ENCODE measurements at places on chromosomes 3 and 15.

DNA sequence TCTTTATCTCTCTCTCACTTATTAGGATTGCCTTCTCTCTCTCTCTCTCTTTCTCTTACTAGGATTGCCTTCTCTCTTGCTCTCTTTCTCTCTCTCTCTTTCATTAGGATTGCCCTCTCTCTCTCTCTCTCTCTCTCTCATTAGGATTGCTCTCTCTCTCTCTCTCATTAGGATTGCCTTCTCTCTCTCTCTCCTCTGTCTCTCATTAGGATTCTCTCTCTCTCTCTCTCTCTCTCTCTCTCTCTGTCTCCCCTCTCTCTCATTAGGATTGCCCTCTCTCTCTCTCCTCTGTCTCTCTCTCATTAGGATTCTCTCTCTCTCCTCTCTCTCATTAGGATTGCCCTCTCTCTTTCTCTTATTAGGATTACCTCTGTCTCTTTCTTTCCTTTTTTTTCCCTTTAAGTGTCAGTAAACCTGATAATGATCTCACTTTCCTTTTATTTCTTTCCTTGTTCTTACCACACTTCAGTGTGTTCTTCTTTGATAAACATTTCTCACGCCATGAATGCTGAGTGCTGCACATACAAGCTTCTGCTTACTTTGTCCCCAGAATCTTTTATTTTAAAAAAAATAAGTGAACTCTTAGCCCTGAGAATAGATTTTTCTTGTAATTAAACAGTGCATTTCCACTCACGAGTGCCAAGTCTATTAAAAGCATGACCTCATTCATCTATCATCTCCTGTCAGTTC is 243.4 kb upstream of the TBC1D5 start:
- no peak for DNase-seq

GRCh38 chr15:71005895-71006294 is 109.4 kb upstream of the THSD4 start:
- no peak for DNase-seq

DNA sequence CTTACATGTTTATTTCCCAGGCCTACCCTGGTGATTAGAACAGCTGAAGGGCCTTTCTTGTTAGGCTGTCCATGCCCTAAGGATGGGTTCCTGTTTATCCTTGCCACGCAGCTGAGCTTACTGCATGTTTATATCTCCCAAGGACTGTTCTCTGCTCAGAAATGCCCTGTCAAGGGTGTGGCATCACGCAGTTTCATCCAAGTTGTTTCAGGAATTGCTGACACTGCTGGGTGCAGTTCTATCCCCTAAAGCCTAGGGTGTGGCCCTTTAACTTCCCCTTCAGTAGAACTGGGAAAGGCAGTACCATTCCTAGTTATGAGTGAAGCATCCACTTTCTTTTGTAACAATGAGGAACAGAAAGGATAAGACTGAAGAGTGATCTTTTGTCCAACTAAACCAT is 5.0 kb downstream of the ELL3 start:
- DNase-seq: no peak

GRCh38 chr15:78675617-78676360 is 34.8 kb upstream of the CHRNB4 start:
- DNase-seq: no peak

DNA sequence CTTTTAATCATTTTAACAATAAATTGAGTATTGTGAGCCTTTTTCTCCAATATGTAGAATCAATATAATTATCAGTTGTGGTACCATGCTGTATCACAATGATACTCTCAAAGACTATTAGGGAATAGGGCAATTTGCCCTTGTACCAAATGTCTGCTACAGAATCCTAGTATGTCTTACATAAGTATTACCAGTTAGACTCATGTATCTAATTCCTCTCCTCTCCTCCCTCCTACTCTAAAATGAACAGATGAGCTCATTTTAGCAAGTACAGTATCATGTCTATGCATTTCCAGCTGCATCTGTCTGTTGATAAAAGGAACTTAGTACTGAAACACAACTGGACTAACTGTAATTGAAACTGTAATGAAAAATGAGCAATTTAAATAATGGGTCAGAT is 124.3 kb upstream of the ATP11B start:
- DNase-seq: no peak

DNA sequence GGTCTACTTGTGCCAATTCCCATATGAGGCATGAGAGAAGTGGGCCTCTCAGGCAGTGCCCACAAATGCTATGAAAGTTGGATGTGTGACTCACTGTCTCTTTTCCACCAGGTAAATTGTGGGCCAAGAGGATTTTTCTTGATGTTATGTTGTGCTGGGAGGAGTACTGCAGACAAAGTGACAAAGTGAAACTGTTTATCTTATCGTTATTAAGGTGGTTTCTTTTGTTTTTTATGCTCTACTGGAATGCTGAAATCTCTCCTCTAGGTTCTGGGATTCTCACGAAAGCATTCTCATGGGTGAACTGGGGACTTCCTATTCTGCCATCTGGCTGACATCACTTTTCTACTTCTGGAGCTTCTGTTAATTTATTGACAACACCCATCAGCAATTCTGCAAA is 919.6 kb upstream of the EPHA6 start:
- no peak for DNase-seq

- DNase-seq: no peak
Measured at GRCh38 chr15:64197425-64197824, 34.6 kb upstream of the PPIB start.

GRCh38 chr15:71109905-71110304 is 5.4 kb upstream of the THSD4 start:
- no peak for DNase-seq

DNA sequence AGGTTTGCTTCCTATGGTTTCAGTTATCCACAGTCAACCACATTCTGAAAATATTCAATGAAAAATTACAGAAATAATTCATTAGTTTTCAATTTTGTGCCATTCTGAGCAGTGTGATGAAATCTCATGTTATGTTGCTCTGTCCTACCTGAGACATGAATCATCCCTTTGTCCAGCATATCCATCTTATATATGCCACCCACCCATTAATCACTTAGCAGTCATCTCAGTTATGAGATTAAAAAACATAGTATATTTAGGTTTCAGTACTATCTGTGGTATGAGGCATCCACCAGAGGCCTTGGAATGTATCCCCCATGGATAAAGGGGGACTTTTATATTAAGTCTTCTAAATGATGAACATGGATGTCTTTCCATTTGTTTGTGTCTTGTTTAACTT is 64.7 kb upstream of the PROK2 start:
- no peak for DNase-seq

GRCh38 chr3:152842413-152842812 is 7.5 kb downstream of the P2RY1 start:
- no peak for DNase-seq

- no peak for DNase-seq
Measured at GRCh38 chr3:18445401-18446148, 20.4 kb upstream of the SATB1 start.

DNA sequence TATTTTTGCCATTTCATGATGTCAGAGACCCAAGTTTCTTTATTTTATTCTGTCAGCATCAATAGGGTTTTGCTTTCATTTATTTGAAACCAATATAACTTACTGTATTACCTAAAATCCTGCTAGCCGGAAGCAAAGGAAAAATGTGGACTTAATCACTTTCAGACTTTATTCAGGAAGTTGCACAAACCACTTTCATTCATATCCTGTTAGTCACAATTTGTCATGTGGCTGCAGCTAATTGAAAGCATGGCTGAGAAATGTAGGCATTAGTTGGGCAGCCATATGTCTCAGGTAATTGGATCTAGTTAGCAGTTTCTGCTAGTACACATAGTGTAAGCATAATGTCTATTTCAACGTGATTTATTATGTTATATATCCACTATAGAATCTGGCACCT is 462.3 kb upstream of the SGO1 start:
- DNase-seq: no peak

GRCh38 chr3:142628801-142629200 is 32.6 kb downstream of the PLS1 start:
- no peak for DNase-seq

- no peak for DNase-seq
Measured at GRCh38 chr3:69864766-69865165, 125.5 kb downstream of the MITF start.

DNA sequence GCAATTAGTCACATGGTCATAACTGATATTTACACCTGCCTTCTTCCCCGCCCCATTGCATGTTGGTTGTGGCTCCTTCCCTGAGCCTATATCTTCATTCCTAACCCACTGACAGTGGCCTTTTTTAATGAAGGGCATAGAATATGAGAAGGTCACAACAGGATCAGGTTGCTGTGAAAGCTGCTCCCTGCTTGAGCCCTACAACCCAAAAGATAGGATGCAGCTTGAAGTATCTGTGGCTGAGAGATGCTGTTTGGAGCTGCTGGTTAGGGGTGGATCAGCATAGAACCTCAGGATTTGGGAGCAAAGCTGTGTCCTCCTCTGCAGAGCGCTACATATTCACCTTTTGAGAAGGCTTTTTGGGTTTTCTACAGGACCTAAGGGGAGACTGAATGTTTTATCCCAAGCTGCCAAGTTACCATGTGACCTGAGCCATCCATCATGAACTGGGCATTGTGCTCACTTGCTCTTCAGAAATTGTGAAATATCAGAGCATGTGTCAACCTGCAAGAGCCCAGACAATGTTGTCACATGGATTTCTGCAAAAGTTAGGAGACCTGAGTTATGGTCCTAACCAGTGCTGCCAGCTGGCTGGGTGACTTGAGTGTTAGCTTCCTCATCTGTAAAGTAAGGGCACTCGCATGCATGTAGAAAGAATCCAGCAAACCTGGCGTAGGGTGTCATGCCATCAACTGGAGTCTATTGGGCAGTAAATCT is 49.8 kb upstream of the ARL8B start:
- peak; percentile 31 for DNase-seq

DNA sequence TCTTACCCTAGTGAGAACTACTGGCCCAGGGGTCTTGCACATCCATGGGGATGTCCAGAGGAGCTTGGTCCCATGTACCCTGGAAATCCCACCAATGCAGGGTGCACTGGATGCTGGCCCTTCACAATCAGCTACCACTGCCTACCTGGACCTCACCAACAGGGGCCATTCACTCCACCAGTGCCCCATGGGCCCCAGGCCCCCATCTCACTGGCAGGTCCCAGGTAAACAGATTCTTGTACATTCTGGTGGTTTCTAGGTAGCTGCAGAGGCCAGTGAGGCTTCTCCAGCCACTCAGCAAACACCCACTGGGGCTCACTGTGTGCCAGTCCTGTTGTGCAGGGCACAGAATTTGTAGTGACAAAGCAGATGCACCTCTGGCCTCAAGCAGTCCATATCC is 24.9 kb downstream of the RAB6B start:
- no peak for DNase-seq

GRCh38 chr15:77659350-77660321 is 26.9 kb upstream of the LINGO1 start:
- DNase-seq: peak; percentile 2

- peak; percentile 74 for DNase-seq
Measured at GRCh38 chr15:95259513-95259912, 1028.2 kb downstream of the MCTP2 start.

DNA sequence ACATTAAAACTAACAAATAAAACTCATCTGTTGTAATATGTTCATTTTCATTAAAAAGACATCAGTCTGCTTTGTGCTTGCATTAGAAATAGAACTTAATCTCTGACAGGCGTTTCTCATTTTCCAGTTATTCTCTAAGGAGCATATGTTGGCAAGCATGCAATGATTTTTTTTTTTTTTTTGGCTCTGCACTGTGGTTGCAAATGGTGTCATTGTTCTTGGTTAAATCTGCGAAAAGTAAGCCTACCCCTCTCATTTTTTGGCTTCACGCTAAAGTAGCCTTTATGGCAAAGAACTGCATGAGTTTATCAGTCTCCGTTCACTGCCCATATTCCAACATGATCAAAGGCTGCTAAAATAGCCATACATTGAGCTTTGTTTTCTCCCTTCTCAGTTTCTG is 403.2 kb downstream of the MECOM start:
- DNase-seq: no peak

DNA sequence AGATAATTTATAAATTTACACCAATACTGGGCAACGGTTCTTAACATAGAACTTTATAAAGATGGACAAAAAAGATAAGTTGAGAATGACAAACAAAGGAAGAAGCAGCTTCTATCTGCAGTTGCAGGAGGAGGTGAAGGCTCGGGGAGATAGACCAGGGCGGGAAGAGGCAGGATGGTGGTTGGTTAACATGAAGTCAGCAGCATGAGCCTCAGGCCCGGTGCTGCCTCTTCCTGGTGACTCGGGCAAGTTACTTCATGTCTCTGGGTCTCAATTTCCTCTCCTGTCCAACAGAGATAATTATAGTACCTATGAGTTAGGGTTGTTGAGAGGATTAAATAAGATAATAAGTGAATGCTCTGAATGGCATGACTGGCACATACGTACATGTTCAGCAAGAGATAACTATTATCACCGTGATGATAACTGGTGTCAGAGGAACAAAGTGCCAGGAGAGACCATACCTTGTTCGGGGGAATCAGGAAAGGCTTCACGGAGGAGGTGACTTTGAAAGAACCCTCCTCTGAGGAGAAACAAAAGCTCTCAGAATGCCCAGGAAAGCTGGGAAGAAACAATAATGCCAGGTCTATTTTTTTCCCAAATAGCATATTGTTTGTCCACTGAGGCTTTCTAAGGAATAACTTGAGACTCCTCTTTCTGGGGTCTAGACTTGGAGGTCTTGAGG is 4.4 kb downstream of the PAK6 start:
- no peak for DNase-seq

GRCh38 chr15:32042269-32042972 is 12.1 kb downstream of the CHRNA7 start:
- DNase-seq: no peak

- no peak for DNase-seq
Measured at GRCh38 chr15:32956006-32956405, 238.2 kb downstream of the GREM1 start.
